SHP77 treated with DMSO at 0.1 percent for 48 hours (cell line): ENCODE measurements at places on chromosomes 2 and 18.

DNA sequence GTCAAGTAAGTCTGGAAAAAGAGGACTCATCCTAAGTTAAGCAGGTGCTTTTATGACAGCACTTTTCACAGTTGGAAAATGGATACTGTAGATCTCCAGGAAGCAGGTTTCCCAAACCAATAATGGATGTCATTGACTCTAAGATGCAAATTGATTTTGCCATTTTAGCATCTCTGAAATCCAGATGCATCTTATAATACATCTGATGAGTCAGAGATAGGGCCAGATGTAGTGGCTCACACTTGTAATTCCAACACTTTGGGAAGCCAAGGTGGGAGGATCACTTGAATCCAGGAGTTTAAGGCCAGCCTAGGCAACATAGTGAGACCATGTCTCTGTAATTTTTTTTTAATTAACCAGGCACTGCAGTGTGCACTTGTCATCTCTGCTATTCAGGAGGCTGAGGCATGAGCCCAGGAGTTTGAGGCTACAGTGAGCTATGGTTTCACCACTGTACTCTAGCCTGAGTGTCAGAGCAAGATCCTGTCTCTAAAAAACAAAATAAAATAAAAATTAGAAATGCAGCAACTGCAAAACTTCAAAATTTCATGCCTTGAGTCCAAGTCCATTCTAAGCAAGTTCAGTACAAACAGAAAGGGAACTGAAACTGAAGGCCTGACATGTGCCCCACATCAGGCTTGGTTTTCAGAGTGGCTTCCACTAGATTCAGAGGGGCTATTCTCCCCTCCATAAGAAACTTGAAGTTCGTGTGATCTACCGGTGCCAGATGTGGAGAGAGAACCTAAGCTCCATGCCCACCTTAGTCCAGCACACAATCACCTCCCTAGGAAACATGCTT, 267.8 kb upstream of the NCKAP5 start:
- DNase-seq: no peak

DNA sequence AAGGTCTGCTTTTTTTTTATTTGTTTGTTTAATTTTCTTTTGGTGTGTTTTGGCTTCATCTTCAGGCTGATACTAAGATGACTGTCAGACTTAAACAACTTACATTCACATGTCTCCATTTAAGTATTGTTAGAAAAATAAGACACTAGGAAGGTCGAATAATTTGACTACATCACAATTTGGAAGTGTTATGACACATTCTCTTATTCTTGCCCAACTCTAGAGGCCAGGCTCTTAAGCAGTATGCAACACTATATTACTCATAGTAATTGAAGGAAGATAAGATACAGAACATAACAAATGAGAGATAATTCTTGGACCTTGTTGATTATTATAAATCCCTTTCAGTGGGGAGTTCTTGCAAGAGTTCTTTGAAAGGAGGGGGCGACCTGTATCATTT, 295.3 kb upstream of the COL3A1 start:
- DNase-seq: no peak

GRCh38 chr2:209470466-209470865, 46.6 kb downstream of the MAP2 start:
- DNase-seq: no peak

- DNase-seq: no peak
These were observed 31.6 kb downstream of the AOX1 start for GRCh38 chr2:200617156-200618053.

DNA sequence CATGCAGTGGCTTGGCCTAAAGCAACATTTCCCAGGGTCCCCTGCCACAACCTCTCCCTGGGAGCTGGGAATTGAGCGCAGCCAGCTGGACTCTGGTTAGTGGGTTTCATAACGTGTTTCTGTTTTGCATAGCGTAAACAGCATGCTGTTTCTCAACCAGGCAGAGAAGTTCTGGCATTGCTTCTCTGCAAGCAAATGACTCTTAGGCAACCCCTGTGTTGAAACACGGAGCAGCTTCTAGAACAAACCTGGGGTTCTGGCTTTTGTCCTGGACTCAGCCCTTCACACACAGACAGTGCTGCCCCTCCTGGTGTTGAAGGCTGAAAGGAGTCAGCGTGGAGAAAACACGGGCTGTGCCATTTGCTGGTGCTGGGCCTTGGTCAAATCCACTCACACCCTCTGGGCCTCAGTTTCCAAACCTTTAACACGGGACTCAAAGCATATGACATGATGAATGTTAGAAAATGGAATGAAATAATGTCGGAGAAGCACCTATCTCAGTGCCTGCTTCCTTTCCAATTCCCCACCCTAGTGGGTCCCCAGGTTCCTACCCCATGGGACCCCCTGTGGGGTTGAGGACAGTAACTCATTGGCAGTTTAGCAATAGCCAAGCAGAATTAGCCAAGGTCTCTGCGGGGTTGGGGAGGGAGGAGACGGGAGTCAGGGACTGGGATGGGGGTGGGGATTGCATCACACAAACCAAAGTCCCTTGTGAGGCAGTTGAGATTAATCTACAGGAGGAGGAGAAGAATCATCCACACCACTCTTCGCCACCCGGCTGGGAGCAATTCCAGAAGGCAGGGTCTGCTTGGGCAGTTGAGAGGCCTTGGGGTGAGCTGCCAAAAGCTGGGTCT, 30.2 kb upstream of the IL1R2 start:
- DNase-seq: no peak

DNA sequence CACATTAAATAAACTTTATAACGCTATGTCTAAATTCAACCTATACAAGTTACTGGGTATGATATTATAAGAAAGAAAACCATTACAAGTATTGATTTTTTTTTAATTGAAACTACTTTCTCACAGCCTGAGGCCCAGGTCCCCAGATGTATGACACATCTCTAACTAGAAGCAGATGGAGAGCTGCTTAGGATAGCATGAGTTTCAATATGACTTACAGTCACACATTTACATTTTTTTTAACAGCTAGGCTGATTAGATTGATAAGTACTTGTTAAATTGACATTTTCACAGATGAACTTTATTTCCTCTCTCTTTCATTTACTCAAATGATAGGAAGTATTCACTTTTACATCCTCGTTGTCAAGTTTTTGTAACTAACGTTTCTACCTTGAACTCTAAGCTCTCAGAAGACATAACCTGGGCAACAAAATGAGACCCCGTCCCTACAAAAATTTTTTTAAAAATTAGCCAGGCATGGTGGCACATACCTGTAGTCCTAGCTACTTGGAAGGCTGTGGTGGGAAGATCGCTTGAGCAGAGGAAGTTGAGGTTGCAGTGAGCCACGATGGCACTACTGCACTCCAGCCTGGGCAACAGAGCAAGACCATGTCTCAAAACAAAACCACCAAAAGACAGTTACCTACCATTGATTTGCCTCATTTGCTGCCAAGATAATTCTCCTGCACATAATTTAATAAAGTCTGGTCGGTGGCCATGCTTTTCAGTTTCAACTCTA, 52.4 kb downstream of the STK39 start:
- no peak for DNase-seq

DNA sequence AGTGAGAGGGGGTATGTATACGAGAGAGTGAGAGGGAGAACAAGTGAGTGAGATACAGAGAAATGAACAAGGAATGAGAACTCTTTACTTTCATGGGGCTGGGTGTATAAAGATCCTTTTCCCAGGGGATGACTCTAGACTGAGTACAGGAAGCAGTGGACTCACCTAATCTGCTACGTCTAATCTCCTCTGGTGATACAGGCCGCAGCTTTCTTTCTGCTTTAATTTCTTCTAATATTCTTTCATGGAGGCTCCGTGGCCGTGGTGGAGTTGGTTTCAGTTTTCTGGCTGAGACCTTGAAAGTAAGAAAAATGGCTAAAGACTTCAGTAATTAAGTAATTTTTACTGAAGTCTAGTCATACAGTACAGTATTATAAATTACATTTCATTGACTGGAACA, 85.2 kb downstream of the PRELID3A start:
- no peak for DNase-seq

DNA sequence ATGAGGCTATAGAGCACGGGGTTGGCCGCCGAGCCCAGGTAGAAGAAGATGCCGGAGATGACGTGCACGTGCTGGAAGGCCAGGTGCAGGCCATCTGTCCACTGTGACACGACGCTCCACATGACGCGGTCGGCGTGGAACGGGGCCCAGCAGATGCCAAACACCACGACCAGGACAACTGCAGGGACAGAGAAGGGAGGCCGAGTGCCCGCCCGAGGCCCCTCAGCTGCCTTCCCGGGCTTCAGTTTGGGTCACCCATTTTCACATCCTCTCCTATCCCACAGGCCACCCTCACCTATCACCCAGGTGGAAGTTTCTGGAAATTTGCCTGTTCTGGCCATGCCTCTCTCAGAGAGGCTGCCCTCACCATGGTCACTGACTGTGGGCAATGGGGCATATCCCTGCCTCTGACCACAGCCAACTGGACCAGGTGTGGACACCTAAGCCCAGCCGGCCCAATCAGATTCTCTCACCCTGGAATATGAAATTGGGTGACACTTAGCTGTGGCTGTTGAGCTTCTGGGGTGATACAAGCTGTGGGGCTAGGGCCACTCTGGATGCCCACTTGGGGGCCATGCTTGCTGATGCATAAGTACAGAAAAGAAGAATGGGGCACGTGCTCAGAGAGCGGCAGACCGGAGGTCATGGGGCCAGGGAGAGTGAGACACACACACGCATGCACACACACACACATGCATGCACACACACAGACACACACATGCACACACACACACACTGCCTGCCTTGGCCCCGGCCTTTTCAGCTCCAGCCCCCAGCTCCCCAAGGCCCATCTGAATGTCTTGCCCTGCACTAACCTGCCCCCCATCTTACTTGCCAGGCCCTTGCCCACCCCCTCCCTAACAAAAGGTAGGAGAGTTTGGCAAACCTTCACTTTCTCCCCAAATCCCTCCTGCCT, 4.7 kb downstream of the NMUR1 start:
- DNase-seq: no peak

DNA sequence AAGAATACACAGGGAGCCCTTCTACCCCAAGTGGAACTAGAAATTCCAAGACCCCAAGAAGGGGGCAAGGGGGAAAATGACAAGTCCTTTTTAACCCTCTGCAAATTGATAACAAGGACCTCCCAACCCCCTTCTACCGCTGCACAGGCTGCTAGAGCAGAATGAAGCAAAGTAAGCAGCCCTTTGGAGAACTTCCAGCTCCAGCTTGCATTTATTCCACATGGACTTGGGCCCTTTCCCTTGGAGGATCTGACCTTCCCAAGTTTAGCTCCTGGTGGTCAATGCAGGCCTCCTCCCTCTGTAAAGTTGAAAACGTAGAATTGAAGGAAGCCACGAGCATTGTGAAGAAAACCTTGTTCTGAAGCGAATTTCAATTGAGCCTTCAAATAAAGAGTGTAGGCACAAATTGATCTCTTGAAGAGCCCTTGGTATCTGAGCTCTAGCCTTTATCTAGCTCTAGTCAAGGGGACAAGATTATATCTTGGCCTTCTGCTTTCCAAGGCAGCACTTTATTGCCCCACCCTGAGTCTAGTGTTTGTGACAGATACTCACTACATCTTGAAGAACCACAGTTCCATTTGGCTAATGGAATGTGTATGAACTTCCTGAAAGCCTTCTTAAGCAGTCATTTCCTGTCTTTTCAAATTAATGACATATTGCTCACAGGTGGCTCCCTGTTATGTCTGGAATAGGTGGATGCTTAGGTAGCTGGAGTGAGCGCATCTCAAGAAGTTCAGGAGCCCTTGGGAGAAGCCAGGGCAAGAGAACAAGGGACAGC, 37.2 kb downstream of the SLC14A2 start:
- no peak for DNase-seq

DNA sequence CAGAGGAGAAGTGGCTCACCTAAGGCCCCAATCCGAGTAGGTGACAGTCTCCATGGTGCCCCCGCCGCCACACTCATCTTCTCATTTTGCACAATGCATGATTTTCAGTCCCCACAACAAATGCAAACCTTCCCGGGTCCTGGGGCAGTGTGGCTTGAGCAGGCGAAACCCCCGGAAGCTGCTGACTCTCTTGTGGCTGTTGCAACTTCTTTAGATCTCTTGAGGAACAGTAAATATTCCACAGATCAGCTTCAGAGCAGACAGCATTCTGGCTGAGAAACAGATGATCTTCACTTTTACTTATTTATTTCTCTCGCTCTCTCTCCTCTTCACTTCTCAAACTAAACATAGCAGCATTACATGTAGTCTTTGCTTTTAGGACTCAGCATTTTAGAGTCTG, 51.9 kb downstream of the ASAP2 start:
- no peak for DNase-seq

- no peak for DNase-seq
These were observed 33.1 kb downstream of the IRS1 start for GRCh38 chr2:226766352-226767055.

DNA sequence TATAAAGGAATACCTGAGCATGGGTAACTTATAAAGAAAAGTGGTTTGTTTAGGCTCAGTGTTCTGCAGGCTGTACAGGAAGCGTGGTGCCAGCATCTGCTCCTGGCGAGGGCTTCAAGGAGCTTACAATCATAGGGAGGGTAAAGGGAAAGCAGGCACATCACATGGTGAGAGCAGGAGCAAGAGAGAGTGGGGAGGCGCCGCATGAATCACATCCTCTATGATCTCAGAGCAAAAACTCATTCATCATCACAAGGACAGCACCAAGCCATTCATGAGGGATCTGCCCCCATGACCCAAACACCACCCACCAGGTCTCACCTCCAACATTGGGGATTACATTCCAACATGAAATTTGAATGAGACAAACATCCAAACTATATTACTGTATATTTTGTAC, 32.5 kb downstream of the R3HDM1 start:
- DNase-seq: no peak

DNA sequence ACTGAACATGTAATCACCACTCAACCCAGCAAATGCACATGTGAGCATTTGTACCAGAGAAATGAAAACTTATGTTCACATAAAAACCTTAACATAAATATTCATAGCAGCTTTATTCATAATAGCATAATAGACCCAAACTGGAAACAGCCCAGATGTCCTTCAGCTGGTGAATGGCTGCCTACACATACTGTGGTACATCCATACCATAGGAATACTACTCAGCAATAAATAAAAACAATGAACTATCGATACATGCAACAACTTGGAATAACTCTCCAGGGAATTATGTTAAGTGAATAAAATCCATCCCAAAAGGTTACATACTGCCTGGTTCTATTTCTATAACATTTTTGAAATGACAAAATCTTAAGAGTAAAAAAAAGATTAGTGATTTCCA, 140.0 kb downstream of the AGPS start:
- no peak for DNase-seq

DNA sequence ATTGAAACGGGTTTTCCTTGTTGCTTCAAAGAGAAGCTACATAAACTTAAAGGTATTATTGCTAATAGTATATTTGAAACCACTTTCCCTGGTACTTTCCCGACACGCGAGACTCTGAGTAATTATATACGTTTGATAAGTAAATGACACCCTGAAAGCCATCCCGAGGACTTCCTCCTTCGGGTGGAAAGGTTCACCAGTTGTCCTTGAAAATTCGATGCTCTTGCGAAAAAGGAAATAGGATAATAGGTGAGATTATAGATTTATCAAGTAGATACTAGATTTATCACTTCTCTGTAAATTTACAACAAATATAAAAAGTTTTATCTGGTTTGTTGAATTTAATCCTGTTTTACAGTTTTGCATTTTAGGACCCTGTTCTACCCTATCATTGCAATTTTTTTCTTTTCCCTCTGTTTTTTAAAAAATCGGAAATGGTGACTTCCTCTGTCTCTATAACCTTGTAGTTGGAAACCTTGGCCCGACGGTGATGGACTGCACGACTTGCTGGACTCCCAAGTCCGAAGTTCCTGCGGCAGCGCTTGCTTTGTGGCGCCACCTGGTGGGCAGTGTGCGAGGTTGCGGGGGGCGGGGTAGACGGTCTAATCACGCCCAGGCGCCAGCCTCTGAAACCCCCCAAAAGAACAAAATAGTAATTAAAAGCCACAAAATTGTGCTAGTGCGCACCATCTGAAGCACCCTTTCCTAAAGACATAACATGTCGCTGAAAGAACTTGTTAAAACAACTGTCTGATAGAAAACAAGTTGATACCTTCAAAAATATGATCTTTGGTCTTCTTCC, 972 bp upstream of the DLX2 start:
- no peak for DNase-seq
